Pancreas (tissue), 10 donors: ENCODE measurements at places on chromosomes 5 and 9.
A peak's percentile ranks its signal among the peaks of the same experiment; 100 is the strongest.

- no peak for DNase-seq
These were observed 378.3 kb upstream of the WWC1 start for GRCh38 chr5:167912941-167913665.

DNA sequence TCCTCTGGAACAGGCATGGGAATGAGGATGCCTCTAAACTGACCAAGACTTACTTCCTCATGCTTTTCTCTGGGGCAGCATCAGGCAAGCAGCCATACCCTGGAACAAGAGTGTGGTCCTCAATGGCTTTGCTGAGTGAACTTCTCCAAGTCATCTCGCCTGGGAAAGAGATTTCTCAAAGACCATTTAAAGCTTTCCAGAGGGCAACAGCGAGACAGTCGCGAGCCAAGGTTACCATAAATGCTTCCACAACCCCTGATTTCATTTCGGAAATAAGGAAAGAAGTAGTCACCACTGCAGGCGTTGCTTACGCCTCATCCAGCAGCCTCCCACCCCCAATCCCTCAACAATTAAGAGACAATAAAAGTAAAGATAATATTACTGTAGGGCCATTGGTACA lies 1.1 kb upstream of the SNCAIP start:
- no peak for DNase-seq

GRCh38 chr9:127415657-127416056 lies 8.5 kb upstream of the ZNF79 start:
- DNase-seq = no peak

DNA sequence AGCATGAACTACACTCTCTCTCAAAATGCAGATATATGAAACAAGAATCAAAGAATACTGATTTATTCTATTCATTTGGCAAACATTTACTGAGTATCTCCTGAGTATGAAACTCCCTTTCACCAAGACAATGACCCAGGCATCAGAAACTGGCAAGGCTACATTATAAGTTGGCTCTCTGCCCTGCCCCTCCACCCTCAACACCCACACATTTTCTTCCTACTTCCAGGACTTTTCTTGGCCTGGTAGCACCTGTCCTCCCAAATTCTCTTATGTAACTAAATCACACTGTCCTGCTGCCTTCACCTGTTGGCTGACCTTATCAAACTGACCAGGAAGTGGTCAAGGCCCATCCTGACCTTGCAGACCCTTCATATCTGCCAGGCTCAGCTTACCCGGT lies 3.5 kb downstream of the RASEF start:
- no peak for DNase-seq

- no peak for DNase-seq
These were observed 324.8 kb downstream of the TMEM38B start for GRCh38 chr9:106019039-106019680.

- peak; percentile 7 for DNase-seq
These were observed 54.3 kb downstream of the TRIP13 start for GRCh38 chr5:946720-947625.

DNA sequence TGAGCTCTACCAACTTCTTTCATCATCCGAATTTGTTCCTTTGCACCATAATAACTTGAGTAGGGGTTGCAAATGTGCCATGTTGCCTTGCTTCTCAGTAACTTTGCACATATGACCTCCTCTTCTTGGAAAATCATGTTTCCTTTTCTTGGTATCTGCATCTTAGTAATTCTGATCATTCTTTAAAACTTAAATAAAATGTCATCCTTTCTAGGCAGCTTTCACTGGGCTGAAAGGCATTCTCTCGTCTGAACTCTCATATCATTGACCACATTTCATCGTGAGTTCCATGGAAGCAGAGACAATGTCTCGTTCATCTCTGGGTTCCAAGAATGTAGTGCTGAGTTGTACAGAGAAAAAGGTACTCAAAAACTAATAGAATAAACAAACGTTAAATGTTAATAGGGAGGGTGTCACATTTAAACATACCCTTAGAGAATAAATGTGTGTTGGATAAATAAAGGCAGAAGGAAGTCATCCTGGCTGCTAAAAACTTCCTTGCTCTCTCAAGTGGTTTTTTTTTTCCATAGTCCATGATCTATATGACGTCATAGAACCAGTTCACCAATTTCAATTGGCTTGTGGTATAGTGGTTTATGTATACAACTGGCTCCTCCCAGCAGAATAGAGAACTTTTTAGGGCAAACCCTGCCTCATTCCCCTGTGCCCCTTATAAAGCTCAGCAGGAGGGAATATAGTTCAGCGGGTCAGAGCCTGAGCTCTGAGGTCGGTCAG lies 218.1 kb upstream of the TRIM32 start:
- DNase-seq = no peak

DNA sequence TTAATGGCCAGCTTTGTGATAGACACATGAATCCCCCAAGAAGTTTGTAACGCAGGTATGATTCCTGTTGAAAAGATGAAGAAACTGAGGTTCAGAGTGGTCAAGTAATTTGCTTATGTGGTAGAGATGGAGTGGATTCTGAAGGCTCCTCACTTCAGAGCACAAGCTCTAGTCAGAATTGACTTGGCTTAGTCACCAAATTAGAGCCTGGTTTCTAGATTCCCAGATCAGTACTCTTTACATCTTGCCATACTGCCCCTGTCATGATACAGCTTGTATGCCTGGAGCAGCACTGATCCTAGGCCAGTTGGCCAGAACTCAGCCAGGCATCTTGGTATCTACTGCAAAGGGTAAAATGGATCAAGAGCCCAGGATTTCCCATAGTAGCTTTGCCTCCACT lies 284.4 kb upstream of the RFX3 start:
- no peak for DNase-seq
